CD4-positive, alpha-beta memory T cell (primary cell): ENCODE measurements at places on chromosomes 5 and 9. TPM values are rescaled to one million over a fixed set of nuclear protein-coding genes. Genes with fewer than 3 reads are reported as not detected.

- DNase-seq = no peak
These were observed 4.7 kb downstream of the BTNL9 start for GRCh38 chr5:181044662-181045305.

DNA sequence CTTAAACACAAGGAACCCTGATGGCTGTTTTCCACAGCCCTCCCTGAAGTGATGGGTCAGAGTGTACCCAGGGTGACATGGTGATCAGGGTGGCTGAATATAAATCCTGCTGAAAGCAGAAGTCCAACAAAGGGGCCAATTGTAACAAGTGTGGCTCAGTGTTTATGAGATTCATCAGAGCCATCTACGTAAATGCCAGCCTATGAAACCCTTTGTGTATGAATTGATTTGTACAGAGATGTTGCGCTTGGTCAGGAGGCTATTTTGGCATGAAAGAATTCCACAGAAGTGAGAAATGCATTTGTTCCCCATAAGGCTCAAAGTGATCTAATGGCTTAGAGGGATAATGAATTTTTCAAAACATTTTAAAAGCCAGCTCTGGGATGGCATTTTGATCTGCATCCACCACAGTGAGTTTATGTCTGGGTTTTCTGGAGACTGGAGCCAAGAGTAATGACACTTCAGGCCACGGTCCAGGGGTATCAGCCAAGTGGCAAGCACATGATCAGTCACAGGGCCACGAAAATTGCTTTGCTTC lies 12.4 kb downstream of the PRUNE2 start:
- no peak for DNase-seq

DNA sequence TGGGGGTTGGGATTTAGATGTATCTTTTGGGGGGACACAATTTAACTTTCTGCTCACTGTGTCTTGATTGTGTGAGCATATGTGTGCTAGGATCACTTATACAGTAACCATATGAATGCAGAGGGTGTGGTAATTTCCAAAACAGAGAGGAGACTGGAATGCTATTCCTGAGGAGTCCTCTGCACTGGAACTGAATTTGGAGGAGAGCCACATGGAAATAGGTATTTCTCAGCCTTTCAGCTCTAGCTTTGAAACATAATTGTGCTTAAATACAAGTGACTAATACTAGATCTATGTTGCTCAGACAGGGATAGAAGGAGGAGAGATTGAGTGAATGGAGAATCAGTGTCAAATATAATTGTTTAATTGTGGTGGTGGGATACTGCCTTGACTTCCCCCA lies 45.5 kb downstream of the FOCAD start:
- no peak for DNase-seq

- DNase-seq = no peak
These were observed 77.4 kb upstream of the MEGF10 start for GRCh38 chr5:127213231-127213630.

- DNase-seq = no peak
These were observed 44.8 kb upstream of the SLC1A3 start for GRCh38 chr5:36561601-36562000.

EPB41L4B gene
- not detected for total RNA-seq

DNA sequence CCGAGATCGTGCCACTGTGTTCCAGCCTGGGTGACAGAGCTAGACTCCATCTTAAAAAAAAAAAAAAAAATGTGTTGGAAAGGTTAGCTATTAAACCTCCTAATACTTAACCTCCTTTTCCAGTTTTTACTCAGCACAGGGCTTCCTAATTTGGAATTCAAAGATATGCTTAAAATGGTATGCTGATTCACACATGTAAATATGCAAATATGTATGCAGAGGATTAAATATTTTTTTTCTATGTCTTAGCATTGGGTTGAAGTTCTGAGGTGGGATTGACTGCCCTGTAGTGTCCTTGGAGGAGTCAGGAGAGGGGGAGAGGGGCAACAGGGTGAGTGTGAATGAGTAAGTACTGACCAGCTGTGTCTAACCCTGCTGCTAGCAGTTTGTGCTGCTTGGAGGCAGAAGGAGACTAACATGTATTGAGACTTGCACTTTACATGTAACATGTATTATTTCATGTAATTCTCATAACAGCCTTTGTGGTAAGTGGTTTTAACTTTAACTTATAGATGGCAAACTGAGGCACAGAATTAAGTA lies 63.2 kb downstream of the SLC44A1 start:
- no peak for DNase-seq

- DNase-seq = no peak
These were observed 54.7 kb upstream of the UBAC1 start for GRCh38 chr9:136015656-136016571.

DNA sequence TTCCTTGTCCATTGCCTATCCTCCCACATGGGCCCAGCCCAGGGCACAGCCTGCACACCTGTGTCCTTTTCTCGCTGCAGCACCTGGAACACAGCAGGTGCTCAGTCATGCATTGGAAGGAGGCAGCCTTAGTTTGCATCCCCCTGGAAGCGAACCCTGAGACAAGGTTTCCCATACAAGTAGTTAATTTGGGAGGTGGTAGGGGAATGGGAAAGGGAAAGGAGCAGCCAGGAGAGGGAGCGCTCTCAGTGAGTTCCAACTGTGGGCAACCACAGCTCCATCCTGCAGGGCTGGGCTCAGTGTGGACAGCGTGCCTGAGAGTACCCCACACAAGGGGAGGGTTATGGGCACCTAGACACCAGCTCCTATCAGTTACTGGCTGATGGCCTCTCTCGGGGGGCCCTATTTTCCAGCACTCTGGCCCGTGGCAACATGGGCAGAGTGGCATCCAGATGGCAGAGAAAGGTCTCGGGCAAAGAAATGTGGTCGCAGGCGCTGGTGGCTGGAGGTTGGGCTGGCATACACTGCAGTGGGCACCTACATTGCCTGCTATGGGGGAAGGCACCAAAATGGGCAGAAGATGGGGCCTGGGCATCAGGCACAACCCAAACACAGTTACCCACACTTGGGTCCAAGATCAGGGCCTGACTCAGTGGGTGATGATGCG lies 50.1 kb downstream of the TSPAN17 start:
- DNase-seq = no peak

CDO1 gene
- 1.4 TPM for total RNA-seq

DNA sequence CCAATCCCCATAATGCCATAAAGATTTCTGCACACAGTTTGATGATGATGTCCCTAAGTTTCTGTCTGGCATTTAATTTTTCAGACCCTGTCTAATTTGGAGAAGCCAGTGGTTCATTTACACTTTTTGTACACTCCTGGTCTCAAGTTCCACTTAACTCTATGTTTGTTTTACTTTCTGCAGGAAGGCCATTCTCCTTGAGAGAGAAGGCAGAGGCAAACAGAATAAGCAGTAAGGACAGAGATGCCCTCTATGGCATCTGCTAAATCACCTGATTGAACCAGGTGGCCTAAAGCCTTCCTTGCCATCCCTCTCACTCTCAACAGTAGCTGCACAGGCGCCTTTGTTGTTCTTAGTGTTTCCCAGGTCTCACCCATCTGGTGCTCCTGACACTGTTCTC lies 86.1 kb upstream of the LRRTM2 start:
- no peak for DNase-seq

DNA sequence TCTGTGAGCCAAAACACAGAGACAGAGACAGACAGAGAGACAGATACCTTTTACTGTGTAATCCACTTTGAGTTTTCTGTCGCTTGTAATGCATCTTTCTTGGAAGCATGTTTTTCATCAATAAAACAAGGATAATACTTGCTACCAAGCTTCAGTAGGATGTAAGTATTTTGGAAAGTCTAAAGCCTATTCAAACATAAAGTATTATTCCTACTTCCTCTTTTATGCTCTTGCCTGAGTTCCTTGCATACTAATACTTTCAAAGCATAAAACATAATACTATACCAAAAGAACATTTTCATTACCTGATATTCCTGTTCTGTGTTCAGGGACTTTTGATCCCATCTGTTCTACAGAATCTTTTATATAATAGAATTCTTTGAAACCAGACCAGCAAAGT lies 64.5 kb upstream of the SLC30A5 start:
- DNase-seq = no peak

GRCh38 chr9:121273064-121273775 lies 5.3 kb downstream of the GSN start:
- no peak for DNase-seq

DNA sequence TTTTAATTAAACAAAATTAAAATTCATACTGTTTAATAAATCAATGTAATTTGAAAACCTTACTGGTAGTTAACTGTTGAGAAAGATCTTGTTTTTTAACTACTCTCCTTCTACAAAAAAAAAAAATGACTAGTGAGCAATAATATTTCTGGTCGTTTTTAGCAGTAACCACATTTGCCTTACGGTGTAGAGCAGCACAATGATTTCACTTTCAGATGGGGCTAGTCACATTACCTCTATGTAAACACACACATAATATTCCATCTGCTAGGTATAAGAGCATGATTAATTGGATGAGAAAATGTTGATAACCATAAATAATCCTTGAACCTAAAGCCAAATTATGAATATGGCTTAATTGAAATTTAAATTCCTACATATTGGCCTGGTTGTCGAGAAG lies 198.1 kb downstream of the CHSY3 start:
- DNase-seq = no peak

GRHPR gene
- total RNA-seq = 57.2 TPM

GRCh38 chr5:44443172-44443571 lies 54.0 kb upstream of the FGF10 start:
- no peak for DNase-seq

GRCh38 chr9:116191576-116192415 lies 38.2 kb downstream of the PAPPA start:
- DNase-seq = no peak

SPINK7 gene
- not detected for total RNA-seq

- no peak for DNase-seq
These were observed 969.2 kb downstream of the CDH18 start for GRCh38 chr5:19018822-19019221.

NCS1 gene
- 0.64 TPM for total RNA-seq

DNA sequence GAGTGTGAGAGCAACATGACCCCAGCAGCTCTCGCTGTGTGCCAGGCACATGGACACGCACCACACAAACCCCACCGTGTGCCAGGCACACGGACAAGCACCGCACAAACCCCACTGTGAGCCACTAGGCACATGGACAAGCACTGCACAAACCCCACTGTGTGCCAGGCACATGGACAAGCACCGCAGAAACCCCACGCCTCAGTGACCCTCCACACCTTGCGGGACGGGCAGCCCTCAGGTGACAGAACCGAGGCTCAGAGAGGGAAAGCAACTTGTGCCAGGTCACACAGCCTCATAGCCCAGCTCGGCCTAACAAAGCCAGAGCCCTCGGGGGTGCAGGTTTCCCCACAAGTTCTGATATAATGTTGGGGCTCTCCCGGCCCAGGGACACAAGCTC lies 2.0 kb upstream of the GPSM1 start:
- DNase-seq = no peak

ECM2 gene
- not detected for total RNA-seq

DNA sequence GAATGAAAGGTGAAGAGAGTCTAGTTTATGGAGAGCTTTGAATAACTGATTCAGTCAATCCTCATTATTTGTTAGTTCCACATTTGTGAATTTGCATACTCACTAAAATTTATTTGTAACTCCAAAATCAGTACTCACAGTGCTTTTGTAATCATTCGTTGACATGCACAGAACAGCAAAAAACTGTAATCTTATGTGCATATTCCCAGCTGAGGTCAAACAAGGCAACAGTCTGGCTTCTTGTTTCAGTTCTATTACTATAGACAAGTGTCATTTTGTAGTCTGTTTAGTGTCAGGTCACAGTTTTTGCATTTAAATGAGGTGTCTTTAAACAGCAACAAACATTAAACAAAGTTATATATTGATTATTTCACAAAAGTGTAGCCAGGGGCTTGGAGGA lies 142.5 kb downstream of the RNF180 start:
- no peak for DNase-seq

DNA sequence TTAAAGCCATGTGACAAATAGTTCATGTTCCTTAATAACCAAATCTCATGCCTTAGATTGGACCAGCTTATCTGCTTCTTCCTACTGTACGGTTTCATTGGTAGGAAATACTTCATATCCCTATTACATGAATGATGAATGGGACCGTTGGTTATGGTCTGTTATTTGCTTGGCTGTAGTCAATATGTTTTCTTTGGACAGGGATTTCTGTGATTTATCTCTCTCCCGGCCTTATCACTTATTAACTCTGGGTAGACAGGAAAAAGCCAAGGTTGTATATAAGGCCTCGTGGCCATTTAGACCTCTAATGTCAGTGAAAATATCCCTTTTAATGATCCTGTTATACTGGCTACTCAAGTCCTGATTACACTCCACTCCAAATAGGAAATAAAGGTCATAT lies 330.6 kb downstream of the EBF1 start:
- DNase-seq = no peak

TTC23L gene
- total RNA-seq = not detected

DNA sequence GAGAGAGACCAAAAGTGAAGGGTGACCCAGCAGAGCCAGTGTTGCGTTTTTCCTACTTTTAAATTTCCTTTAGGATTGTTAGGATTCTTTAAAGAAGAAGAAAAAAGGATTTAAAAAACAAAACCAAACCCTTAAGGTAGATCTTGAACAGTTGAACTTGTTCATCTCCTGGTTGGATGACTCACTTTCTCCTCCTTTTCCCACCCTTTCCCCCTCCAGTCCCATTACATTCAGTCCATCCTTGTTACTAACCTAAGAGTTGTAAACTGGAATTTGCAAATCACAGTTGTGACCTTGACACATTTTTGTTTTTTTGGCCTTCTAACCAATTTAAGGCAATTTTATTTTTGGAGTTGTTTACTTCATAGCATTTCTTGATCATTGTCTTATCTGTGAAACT lies 289.2 kb downstream of the ARHGAP26 start:
- DNase-seq = no peak

SLC6A3 gene
- total RNA-seq = not detected

DNA sequence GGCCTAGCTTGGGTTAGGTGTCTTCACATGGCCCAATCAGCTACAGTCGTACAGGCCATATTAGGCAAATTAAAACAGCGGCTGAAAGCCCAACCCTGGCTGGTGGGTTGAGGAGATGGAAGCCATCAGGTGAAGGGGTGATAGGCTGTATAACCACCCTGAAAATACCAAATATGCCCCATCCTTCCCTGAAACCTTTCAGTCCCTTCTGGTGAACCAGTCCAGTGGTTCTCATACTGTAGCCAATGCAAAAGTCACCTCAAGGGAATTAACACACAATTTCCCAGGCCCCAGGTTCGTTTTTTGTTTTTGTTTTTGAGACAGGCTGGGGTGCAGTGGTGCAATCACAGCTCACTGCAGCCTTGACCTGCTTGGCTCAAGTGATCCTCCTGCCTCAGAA lies 19.8 kb upstream of the KCNV2 start:
- DNase-seq = no peak

IL17B gene
- total RNA-seq = not detected

DNA sequence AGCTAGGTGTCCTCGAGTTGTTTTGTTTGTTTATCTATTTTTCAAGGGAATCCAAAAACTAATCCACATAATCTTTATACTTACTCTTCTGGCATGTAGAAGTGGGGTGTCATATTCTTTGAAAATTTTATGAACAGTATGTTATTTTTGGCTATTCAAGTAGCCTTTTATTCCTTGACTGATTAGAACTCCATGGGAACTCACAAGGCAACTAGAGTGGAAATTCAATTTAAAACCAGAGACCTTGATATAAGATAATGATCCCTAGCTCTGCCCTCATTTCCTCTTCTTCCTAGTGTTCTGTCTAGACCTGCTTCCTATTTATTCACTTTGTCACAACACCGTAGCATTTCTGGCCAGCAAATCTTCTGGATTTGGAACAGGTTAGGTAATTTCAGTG lies 1123.7 kb upstream of the C9orf72 start:
- no peak for DNase-seq
